ENCODE measurements at places on chromosomes 6 and 20. TPM values are rescaled to one million over a fixed set of nuclear protein-coding genes. Genes with fewer than 3 reads are reported as not detected.
A peak's percentile ranks its signal among the peaks of the same experiment; 100 is the strongest.

The NT5E gene
- total RNA-seq: 18.6 TPM

The CST4 gene
- not detected for total RNA-seq

The CUL7 gene
- total RNA-seq: 8.4 TPM

The EIF2S2 gene
- total RNA-seq: 60.9 TPM

The KCNG1 gene
- 0.63 TPM for total RNA-seq

The CAP2 gene
- 55.2 TPM for total RNA-seq

The PHACTR1 gene
- total RNA-seq: 4.2 TPM

The SLC32A1 gene
- total RNA-seq: not detected

The PRKN gene
- total RNA-seq: 9.6 TPM

The ULBP2 gene
- total RNA-seq: not detected

The SIGLEC1 gene
- total RNA-seq: 18.7 TPM

The JAG1 gene
- total RNA-seq: 33.6 TPM

DNA sequence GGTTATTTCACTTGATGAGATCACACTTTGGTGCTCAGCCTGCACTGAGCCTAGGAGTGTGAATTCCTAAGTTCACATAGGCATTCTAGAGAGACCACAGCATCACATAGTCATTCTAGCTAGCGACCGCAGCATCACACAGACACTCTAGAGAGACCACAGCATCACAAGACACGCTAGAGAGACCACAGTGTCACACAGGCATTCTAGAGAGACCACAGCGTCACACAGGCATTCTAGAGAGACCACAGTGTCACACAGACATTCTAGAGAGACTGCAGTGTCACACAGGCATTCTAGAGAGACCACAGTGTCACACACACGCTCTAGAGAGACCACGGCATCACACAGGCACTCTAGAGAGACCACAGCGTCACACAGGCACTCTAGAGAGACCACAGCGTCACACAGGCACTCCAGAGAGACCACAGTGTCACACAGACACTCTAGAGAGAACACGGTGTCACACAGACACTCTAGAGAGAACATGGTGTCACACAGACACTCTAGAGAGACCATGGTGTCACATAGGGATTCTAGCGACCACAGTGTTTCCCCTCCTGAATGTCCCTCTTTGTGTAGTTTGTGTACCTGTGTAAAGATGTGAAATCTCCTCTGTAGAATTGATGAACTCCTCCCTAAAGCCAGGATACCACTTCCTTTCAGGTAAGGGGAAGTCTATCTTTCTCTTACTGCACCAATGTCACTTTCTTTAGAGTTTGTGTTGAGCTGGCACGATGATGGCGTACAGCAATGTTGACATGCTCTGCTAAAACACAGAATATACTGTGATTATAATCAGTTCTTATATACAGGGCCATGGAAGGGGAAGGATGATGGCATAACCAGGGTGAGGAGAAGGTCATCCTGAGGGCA, 169.4 kb downstream of the ZDHHC14 start:
- DNase-seq: no peak
- no peaks in the 10 kb centered on the region for H3K4me1 ChIP-seq
- no peaks in the 10 kb centered on the region for H3K27me3 ChIP-seq
- H3K4me3 ChIP-seq: no peak overlapping the region

- H3K4me1 ChIP-seq: peaks cover 50% of the 10 kb centered on the region
- H3K4me3 ChIP-seq: peak overlapping the region; percentile 78
- DNase-seq: no peak
- H3K27ac ChIP-seq: peak overlapping the region; percentile 57
- H3K36me3 ChIP-seq: no peaks in the 10 kb centered on the region
Measured at GRCh38 chr6:21663966-21664313, 70.4 kb downstream of the SOX4 start.

DNA sequence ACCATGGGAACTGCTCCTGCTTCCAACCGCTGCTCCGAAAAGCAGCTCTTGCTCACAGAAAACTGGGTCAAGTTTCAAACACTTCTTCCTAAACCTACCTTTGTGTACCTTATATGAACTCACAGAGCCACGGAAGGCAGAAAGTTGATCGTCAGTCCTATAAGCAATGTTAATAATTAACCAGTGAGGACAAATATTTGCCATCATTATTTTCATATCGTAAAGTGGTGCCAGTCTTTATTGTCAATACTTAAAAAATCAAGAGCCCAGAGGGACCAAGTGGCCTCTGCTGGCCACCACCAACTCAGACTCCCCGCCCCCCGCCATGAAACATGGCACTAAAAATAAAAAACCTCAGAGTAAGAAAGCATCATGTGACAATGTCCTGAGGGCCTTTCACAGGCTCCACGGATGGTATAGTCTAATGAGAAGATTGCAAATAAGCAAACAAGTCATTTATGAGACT, 9.1 kb upstream of the PBOV1 start:
- DNase-seq: no peak
- no peaks in the 10 kb centered on the region for H3K4me1 ChIP-seq
- H3K36me3 ChIP-seq: no peaks in the 10 kb centered on the region
- H3K4me3 ChIP-seq: no peak overlapping the region
- H3K27me3 ChIP-seq: no peaks in the 10 kb centered on the region

DNA sequence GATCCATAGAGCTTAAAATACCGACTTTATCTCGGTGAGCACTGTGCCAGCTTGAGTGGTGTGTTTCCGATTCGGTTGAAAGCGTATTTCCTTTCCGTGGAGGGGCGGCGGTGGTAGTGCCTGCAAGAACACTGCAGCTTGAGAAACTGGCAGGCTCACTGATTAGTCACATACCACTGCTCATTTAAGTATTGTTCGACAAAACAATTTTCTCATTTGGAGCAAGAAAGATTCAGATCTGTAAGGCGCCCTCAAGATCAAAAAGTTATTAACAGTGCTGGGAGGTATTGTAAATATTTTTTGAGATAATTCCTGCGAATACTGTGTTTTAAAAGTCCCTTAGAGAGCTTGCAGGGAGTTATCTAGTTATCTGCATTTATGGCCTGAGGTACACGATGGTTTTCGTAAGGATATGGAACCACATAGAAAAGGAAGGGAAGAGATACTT, 1.3 kb downstream of the MAPK14 start:
- peak overlapping the region; percentile 96 for H3K4me3 ChIP-seq
- DNase-seq: no peak

DNA sequence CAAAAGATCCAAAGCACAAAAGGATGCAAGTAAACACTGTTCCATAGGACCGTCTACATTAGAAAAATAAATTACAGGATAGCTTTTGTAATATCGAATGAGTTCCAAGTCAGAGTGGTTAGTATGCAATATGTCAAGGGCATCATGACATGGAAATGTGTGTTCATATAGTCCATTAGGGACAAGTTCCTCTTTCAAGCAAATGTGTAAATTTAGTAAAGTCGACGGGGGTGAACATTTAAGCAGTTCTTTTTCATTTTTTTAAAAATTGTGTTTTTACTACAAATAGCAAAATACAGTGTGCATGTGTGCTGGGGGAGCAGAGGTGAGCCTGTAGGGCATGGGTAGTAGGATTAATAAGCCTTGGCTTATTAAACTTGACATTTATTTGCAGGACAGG, 359.0 kb downstream of the ESR1 start:
- H3K4me3 ChIP-seq: no peak overlapping the region
- H3K4me1 ChIP-seq: peaks cover 8% of the 10 kb centered on the region
- H3K27ac ChIP-seq: no peak overlapping the region
- no peaks in the 10 kb centered on the region for H3K27me3 ChIP-seq

DNA sequence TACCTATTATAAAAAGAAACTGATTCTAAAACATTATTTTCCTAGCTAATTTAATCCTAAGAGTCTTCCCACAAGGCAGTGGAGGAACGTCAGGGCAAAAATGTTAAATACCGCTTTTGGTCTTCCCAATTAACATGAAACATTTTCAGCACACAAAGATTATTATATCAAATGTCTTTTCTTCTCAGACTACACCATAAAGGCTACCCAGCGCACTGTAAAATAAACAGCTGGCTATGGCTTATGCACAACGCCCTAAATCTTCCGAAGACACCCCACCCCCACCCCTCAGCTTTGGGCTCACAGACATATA, 1.0 kb downstream of the NUDT3 start:
- peak overlapping the region; percentile 98 for H3K27ac ChIP-seq
- H3K4me3 ChIP-seq: peak overlapping the region; percentile 95
- H3K4me1 ChIP-seq: peaks cover 63% of the 10 kb centered on the region
- DNase-seq: no peak
- H3K36me3 ChIP-seq: no peaks in the 10 kb centered on the region

GRCh38 chr20:11207749-11208502, 534.1 kb upstream of the JAG1 start:
- H3K4me1 ChIP-seq: peaks cover 7% of the 10 kb centered on the region
- H3K27ac ChIP-seq: no peak overlapping the region
- no peaks in the 10 kb centered on the region for H3K36me3 ChIP-seq
- H3K27me3 ChIP-seq: no peaks in the 10 kb centered on the region

DNA sequence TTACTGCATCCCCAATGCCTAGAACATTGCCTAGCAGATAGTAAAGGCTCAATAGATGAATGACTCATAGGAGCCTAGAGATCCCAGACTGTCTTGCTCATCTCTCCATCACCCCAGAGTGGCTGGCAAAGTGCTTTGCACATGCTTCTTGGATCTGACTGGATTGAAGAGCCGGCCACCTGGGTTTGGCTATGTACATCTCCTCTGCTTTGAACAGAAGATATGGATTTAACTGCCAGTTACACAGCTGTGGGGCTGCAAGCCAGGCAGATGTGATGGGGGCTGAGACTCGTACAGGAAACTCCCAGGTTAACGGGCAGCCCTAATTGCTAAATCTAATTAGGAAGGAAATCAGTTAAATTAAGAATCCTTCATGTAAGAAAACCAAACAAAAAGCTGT, 28.6 kb downstream of the MYLIP start:
- no peak overlapping the region for H3K4me3 ChIP-seq
- H3K4me1 ChIP-seq: peaks cover 14% of the 10 kb centered on the region
- DNase-seq: no peak
- H3K27ac ChIP-seq: no peak overlapping the region
- no peaks in the 10 kb centered on the region for H3K36me3 ChIP-seq

DNA sequence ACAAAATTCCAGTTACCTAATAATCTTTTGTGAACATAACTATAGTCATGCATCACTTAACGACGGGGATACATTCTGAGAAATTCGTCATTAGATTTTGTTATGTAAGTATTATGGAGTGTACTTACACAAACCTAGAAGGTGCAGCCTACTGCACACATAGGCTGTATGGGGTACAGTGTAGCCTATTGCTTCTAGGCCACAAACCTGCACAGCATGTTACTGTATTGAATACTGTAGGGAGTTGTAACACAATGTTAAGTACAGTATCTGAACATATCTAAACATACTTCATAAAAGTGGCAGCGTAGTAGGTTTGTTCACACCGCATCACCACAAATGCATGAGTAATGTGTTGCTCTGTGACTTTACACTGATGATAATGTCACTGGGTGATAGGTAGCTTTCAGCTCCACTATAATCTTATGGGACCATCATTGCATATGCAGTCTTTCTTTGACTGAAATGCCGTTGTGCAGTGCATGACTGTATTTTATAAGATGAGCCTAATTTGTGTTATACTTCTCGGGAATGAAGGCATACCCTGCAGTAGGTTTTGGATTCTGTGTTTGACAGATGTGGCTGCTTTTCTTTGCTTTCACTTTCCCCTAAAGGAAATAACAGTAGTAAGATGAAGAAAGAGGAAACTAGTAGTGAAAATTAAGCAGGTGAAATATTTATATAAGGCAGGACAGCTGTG, 365.6 kb downstream of the FARS2 start:
- no peak overlapping the region for H3K27ac ChIP-seq
- no peaks in the 10 kb centered on the region for H3K36me3 ChIP-seq
- no peaks in the 10 kb centered on the region for H3K4me1 ChIP-seq
- DNase-seq: no peak
- no peak overlapping the region for H3K4me3 ChIP-seq

- peaks cover 39% of the 10 kb centered on the region for H3K36me3 ChIP-seq
- no peaks in the 10 kb centered on the region for H3K27me3 ChIP-seq
- no peak for DNase-seq
- H3K4me3 ChIP-seq: peak overlapping the region; percentile 84
Measured at GRCh38 chr6:30555816-30556065, 548 bp downstream of the GNL1 start.

- H3K27ac ChIP-seq: peak overlapping the region; percentile 53
- no peak overlapping the region for H3K4me3 ChIP-seq
- no peaks in the 10 kb centered on the region for H3K36me3 ChIP-seq
- H3K4me1 ChIP-seq: peaks cover 16% of the 10 kb centered on the region
- DNase-seq: no peak
Measured at GRCh38 chr20:5072756-5073659, 46.8 kb downstream of the PCNA start.

- no peaks in the 10 kb centered on the region for H3K36me3 ChIP-seq
- H3K4me3 ChIP-seq: no peak overlapping the region
- no peaks in the 10 kb centered on the region for H3K4me1 ChIP-seq
- DNase-seq: no peak
Measured at GRCh38 chr20:15703171-15703911, 869.9 kb downstream of the KIF16B start.

DNA sequence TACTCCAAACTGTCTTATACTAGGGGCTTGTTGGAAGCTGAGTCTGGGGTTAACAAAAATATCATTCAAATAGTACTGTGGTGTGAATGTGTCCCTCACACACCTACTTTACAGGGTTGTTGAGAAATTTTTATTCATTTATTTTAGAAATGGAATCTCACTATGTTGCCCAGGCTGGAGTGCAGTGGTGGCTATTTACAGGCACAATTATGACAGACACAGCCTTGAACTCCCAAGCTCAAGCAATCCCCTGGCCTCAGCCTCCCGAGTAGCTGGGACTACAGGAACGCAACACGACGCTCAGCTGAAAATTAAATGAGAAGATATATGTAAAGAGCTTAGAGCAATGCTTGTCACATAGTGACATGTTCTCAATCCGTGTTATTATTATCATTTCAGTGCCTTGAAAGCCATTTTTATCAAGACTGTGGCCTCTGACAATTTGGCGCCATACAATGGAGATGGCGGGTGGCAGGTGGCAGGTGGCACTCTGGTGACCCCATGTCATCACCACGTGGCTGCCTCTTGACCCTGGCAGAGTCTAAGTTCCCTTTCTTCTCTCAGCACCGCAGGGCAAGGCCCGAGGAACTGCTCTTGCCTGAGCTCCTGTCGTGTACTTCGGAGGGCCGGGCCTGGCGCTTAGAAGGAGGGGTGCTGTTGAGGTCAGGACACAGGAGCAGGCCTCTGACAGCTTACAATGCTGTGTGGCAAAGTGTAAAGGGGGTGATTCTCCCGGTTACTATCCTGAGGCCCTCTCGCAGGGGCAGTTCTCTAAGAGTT, 64.5 kb downstream of the STX11 start:
- no peaks in the 10 kb centered on the region for H3K27me3 ChIP-seq
- H3K4me3 ChIP-seq: peak overlapping the region; percentile 68
- H3K4me1 ChIP-seq: peaks cover 25% of the 10 kb centered on the region
- H3K36me3 ChIP-seq: no peaks in the 10 kb centered on the region
- H3K27ac ChIP-seq: peak overlapping the region; percentile 95

Measured in esophagus muscularis mucosa (tissue), 4 donors.